Amniotic stem cell (primary cell): ENCODE measurements at places on chromosomes 2 and 18.
A peak's percentile ranks its signal among the peaks of the same experiment; 100 is the strongest.

DNA sequence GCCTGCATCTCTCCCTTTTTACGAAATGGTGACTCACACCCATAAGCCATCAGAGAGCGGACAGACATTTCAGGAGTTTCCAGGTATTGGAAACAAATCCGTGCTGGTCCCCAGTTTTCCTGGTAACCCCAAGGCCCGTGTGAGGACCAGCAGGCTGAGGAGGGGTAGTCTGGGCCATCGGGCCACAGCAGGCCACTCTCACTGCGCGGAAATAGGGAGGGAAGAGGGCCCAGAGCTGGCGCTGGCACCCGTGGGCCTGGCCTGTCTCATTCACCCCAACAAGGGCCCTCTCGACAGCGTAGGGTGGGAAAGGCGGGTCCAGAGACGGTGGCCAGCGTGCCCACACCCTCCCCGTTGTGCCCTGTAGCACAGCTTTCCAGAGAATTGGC is 13.7 kb upstream of the FAHD2A start:
- DNase-seq, result no peak

GRCh38 chr2:9771481-9772017 is 71.7 kb upstream of the TAF1B start:
- peak; percentile 14 for DNase-seq

DNA sequence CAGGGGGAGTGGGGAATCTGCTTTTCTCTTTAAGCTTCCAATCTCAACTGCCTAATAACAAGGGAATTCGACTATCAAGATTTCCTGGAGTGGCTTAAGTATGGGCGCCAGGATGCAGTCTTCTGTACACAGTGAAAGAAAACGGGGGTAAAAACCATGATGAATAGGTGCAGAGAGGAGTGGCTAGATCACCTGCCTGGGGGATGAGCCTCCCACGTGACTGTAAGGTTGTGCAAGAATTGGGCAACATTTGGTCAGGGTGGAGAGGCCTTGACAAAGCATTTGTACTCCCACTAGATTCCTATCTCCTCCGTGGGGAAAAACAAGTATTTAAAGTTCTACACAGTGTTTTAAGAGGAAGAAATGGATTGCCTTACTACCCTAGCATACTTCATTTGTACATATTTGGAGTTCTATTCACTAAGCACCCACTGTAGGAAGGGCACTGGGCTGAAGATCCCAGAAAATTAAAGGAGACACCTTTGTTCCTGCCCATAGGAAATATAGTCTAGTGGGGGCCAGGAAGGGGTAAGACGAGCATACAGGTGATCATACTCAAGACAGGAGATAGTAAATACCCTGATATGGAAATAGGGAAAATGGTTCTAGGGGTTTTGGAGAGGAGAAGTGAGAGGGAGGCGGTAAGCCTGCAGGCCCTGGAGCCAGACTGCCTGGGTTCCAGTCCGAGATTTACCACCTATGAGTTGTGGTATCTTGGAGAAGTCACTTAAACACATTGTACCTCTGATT is 29.2 kb downstream of the EPAS1 start:
- DNase-seq, result no peak

- DNase-seq, result no peak
These were observed 18.2 kb upstream of the SOX11 start for GRCh38 chr2:5674026-5674340.

DNA sequence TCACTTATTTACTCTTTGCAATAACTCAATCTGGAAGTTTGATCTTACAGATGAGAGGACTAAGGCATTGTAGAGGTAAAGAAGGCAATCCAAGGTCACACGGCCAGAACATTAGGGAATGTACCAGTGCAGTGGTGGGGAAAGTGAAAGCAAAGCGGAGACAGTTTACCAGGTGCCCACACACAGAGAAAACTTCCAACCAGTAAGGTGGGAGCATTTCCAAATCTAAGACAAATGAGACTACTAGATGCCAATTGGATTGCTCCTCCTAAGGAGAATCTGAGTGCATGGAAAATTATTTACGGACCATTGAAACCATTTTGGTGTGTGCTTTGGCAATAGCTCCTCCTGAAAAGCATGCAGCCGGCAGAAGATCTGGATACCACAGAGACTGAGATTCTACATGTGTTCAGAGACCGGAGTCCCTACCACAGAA is 34.9 kb downstream of the SLC20A1 start:
- no peak for DNase-seq

DNA sequence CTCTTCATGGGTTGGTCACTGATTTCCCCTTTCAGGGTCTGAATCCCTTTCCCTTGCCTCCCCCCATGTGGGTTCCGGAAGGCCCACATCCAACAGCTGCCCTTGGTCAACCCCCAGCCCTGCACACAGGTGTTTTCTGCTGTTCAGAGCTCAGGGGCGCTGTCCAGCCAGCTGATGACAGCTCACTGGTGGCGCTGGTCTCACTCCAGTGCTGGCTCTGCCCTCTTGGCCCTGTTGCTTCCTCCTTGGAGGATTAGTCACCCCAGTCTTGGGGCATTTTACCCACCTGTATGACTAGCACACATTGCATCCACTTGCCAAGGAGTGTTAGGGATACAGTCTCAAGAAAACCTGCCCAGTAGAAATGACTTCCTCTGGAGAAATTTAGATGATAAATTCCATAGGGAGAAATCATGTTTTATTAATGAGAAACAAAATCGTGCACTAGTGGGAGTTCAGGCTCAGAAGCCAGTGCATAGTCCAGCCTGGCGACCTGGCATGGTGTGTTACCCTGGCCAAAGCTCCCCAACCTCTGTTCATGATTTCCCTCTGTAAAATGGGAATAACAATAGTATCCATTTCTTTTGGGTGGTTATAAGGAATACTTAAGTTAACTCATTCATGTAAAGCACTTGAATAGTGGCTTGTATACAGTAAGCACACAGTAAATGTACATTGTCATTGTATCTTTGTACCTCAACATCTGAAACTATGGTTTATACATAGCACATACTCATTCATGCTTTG is 21.6 kb downstream of the CRIM1 start:
- DNase-seq, result no peak

DNA sequence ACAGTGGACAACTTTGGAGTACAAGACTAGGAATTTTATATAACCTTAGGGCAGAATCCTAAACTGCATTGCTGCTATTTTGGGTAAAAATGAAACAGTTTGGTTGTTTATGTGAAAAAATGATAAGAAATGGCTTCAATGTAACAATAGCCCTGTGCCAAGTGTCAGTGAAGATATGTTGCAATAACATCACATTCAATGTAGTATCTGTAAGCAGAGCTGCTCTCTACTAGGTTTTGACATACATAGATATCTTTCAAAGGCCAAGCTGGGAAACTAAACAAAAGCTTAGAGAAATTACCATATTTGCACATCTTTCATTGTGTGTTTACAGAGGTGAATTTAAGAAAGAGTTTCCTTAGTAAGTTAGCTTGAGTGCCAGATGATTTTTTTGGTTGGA is 135.0 kb upstream of the DOK6 start:
- no peak for DNase-seq

DNA sequence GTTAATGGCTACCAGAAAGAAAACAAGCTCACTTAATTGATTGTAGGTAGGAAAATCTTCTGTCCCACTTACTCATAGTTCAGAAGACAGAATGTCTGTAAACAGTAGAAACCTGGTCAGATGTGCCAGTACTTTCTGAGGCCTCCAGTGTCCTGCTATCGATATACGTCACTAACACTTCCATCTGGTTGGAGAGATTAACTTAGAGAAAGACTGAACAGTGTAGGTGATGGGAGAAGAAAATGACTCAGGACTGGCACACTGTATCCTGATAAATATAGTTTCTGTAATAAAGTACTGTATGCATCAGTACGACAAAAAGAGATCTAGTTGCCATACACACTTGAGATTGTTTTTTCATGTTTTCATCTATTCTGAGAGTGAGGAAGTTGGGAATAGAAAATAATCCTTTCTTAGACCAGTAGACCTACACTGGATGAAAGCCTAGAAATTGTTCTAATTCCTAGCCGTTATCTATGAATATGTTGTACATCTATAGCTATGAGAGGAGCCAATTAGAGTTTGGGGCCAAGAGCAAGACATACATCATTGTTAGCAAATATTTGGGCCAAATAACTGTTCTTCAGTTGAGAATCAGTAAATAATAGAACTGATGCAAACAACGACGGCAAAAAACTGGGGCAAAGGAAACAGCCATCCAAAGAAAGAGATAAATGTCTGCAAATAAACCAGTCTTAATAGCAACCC is 105.9 kb downstream of the NAT8 start:
- no peak for DNase-seq

GRCh38 chr2:96145036-96145847 is at the start of gene DUSP2:
Gene DUSP2 (minus strand): TSS chr2:96145440. CDS start chr2:96145354, 86 bp downstream.
- peak; percentile 32 for DNase-seq

DNA sequence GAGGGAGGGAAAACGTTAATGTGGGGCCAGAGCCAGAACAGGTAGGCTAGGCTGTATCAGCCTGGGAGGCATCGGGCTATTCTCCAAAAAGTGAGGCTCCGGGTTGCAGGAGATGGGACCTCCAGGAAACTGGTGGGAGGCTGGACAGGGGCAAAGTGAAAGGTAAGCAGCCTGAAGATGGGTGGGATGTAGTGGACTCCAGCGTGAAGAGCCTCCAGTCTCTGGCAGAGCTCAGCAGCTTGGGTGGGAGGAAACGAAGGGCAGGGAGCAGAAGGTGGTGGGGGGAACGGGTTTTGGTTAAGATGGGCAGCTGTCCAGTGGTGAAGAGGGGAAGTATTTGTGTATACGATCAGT is 3.1 kb upstream of the EMX1 start:
- no peak for DNase-seq
